ENCODE measurements at places on chromosomes 4 and X. TPM values are rescaled to one million over a fixed set of nuclear protein-coding genes. Genes with fewer than 3 reads are reported as not detected.

DNA sequence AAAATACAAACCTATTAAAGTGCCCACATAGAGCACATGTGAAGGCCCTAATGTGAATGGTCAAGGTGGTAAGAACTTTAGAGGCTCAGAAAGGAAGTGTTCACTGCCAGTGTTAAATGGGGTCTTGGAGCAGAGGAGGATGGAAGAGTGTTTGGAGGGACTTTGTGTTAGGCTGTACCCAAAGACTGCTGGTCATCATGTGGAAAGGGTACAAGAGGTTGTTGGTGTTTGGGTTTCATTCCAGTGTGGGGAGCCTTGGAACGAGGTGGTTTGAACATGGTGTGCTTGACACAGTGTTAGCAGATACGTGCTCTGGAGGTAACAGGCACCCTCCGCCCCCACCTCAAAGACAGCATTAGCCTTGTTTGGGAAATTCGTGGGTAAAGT lies 73.1 kb downstream of the RAPGEF2 start:
- no peak overlapping the region for H3K27ac ChIP-seq
- no peaks in the 10 kb centered on the region for H3K4me1 ChIP-seq
- no peaks in the 10 kb centered on the region for H3K36me3 ChIP-seq

DNA sequence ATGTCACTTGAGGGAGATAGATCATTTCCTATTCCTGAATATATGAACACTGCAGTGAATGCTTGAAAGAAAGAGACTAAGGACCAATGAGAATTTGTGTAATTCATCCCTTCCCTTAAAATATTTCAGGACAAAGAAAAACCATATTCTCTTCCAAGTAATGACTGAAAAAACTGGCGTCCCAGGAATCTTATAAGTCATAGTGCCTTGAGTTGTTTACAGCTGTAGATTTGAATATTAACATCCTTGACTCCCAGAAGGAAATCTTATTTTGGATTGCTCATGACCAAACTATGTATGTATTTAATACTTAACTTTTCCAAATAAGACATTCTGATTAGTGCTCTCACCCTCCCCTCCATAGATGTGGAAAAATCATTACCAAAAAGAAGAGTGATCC lies 55.5 kb downstream of the CLDN22 start:
- no peak for DNase-seq
- no peak overlapping the region for H3K4me3 ChIP-seq
- peaks cover 5% of the 10 kb centered on the region for H3K4me1 ChIP-seq
- H3K27me3 ChIP-seq, result no peaks in the 10 kb centered on the region

DNA sequence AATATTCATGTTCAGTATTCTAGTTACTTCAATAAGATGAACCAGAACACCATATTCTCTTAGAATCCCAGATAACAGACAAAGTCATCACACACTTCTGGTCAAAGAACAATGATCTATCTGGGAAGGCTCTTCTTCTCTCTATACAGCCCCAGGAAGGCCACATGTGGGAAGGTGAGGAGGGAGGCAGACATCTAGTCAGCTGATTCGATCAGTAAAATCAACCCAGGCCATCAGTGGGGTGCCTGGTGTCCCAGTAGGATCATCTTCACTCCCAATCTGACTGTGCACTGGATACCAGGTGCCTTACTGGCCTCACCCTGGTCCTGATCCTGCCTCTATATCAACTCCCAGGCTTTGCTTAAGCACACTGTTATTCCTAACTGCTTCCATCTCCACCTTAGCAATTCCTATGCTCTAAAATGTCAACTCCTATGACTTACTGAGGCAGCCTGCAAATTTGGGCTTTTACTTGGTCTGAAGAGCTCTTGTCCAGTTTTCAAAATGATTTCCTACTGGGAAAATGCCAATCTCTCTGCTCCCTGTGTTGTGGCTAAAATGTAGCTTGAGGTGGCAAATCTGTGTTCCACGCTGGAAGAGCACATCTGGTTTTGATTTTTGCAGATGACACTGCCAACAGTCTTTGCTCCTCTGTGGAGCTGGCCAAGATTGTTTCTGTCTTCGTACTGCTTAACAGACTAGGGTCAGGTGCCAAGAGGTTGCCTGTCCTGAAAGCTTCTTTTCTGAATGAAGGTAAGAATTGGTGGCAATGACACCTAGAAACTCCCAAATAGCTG lies 128.7 kb downstream of the MGST2 start:
- H3K4me3 ChIP-seq, result no peak overlapping the region
- no peaks in the 10 kb centered on the region for H3K27me3 ChIP-seq
- no peak overlapping the region for H3K27ac ChIP-seq

TACC3 gene
- total RNA-seq, result 8.4 TPM

ANK2 gene
- total RNA-seq, result 241 TPM

UBQLN2 gene
- 12.4 TPM for total RNA-seq

Measured in spinal cord (tissue), 10 donors.